ENCODE measurements at places on chromosomes 4 and X.

DNA sequence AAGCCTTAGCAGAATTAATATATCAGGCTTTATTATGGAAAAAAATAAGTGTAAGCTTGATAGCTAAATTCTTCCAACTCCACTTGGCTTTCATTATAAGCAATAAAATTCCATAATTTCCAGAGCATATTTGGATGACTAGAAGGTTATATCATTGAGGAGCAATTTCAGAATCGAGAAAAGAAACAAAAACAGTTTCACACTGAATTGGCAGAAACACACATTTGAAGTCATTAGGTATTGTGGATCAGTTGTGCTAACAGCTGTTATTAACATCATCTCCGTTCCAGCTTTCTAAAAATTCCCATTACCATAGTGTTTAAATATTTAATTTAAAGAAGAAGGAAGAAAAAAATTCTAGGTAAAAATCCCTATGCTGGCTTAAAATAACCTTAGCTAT lies 92.6 kb downstream of the ANTXR2 start:
- DNase-seq, result no peak

DNA sequence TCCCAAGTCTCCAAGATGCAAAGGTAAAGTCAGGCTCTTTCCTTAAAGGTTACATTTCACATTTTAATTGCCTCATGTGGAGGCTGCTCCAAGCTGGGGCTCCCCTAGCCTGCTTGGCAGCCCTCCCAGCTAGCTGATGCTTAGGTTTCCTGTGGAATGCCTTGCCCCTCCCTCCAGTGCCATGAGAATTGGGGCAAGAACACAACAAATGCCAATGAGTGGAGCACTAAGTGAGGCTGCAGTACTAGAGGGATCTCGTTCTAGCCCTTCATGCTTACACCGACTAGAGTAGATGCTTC lies 597.7 kb downstream of the MID1IP1 start:
- DNase-seq, result no peak

- no peak for DNase-seq
These were observed 3.5 kb upstream of the RNF212 start for GRCh38 chr4:1116838-1117237.

GRCh38 chr4:144667500-144667899 lies 21.5 kb downstream of the HHIP start:
- DNase-seq, result no peak

GRCh38 chrX:17161991-17162390 lies 213.0 kb upstream of the NHS start:
- no peak for DNase-seq

- no peak for DNase-seq
These were observed 219.9 kb upstream of the PACRGL start for GRCh38 chr4:20480165-20480947.

- no peak for DNase-seq
These were observed 121.3 kb downstream of the FHIP1A start for GRCh38 chr4:151530230-151530629.

Data from stimulated activated CD4-positive, alpha-beta T cell treated with anti-CD3 and anti-CD28 coated beads, TNF-alpha, amount 100 ng/mL, for 1 hour (primary cell).